ENCODE measurements at places on chromosomes 13 and 19. TPM values are rescaled to one million over a fixed set of nuclear protein-coding genes. Genes with fewer than 3 reads are reported as not detected.

The EPN1 gene
- 56.9 TPM for total RNA-seq

The RFC3 gene
- 2.1 TPM for total RNA-seq

The NCAN gene
- total RNA-seq: under 0.01 TPM

The ZNF358 gene
- total RNA-seq: 9.5 TPM

The WDR62 gene
- total RNA-seq: 0.52 TPM

The SLC10A2 gene
- not detected for total RNA-seq

The ZNF835 gene
- total RNA-seq: not detected

The TPTE2 gene
- not detected for total RNA-seq

The IGLON5 gene
- total RNA-seq: not detected

The FBXL12 gene
- total RNA-seq: 13.6 TPM

The PSG1 gene
- total RNA-seq: under 0.01 TPM

The C5AR2 gene
- 0.16 TPM for total RNA-seq

The TNNT1 gene
- total RNA-seq: 33.3 TPM

The ITGBL1 gene
- 183 TPM for total RNA-seq
